ENCODE measurements at places on chromosomes 6 and 20.

- DNase-seq: peak; percentile 22
Observed at GRCh38 chr6:110664933-110665332, 150.3 kb downstream of the CDK19 start.

DNA sequence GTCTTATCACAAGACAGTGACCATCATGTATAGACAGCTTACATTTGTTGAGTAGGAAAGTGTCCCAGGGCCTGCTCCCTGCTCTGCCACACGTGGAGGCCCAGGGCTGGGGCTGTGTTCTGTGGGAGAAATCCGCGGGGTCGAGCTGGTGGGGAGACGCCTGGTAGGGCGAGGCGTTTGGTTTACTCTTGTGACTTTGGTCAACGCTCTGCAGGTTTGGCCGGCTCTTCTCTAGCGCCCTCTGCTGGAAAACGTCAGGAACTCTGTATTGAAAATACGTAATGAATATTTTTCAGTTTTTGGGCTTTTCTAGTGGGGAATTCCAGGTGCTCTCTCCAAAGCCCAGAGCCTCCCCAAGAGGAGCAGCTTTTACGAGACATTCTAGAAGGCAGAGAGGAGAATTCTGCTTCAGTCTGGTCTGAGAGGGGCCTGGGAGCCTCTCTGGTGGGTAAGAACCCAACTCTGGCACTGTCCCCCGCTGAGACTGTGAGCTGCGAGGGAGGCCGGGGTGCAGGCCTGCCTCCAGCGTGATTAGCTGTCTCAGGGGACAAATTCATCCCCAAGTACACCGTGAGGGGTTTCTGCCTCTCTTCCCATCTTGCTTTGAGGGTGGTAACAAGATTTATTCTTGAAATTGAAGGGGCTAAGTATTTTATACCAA is 112.6 kb upstream of the RALGAPA2 start:
- DNase-seq: no peak

DNA sequence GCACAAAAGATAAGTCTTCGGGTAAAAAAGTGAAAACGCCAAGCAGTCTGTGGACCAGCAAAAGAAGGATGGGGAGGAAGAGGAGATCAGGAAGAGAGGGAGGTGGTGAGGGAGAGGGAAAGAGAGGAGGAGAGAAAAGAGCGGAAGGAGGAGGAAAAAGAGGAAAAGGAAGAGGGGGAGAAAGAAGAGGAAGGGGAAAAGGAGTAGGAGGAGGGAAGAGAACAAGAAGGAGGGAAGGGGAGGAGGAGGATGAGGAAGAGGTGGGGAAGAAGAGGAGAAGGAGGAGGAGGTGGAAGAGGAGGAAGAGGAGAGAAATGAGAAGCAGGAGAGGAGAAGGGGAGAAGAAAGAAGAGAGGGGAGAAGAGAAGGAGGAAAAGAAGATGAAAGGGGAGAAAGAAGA is 6.5 kb downstream of the LY86 start:
- no peak for DNase-seq

DNA sequence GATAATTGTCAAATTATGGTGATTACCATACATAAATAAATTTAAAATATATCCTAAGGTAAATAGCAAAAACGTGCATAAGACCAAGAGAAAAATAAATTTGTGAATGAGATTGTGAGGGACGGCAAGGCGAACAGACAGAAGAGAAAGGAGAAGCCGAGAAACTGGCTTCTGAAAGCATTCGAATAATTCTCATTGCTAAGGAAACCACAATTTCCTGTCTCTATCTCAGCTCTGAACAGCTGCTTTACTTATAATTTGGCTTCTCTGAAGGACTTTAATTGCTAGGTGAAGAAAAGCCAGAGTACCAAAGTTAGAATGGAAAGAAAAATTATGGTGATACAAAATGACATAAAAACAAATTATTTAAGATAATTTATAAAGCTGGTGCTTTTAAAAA is 79.0 kb upstream of the RGS17 start:
- DNase-seq: peak; percentile 30

DNA sequence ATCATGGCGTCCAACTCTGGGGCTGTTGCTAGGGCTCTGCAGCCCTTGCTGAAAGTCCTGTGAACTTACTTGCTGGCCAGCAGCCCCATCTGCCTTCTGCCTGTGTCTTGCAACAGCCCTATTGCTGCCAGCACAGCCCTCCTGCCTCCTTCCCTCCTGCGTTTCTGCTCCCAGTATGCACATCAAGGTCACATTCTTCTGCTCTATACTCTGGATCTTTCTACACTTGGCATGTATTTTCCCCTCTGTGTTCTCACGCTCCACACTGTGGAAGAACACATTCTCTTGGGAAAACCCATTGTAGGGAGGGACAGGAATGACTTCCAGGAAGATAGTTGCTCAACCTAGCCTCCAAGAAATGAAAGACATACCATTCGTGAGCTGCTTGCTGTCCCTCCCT is 80.9 kb upstream of the PHACTR2 start:
- peak; percentile 94 for DNase-seq

GRCh38 chr6:157376241-157376640 is 4.7 kb upstream of the ZDHHC14 start:
- DNase-seq: no peak

DNA sequence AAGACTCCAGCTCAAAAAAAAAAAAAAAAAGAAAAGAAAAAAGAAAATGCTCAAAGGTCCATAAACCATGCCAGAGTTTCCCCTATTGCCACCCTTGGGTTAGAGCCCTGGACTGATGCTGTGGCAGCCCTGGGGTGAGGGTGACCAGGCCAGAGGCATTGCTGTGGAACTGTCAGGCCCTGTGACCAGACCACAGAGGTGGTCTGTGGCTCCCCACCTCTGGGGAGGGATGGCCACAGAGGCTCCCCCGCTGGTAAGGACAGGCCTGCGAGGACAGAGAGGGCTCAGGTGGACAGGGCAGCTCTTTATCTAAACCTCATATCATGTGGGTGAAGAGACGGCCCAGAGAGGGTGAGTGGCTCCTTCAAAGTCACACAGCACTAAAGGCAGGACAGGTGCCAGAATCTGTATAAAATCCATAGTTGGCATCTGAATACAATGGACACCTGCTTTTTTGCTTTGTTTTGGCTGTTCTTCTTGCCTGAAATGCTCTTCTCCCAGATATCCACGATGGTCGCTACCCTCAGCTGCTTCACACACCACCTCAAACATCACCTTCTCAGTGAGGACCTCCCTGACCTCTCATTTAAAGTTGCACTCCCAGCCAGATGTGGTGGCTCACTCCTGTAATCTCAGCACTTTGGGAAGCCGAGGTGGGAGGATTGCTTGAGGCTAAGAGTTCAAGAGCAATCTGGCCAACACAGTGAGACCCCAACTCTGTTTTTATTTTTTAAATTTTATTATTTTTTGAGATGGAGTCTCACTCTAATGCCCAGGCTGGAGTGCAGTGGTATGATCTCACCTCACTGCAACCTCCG is 22.5 kb upstream of the SPDEF start:
- DNase-seq: no peak

- no peak for DNase-seq
Observed at GRCh38 chr20:19435821-19436220, 223.4 kb downstream of the SLC24A3 start.
